ENCODE measurements at places on chromosomes 2 and 18. TPM values are rescaled to one million over a fixed set of nuclear protein-coding genes. Genes with fewer than 3 reads are reported as not detected.
A peak's percentile ranks its signal among the peaks of the same experiment; 100 is the strongest.

- H3K36me3 ChIP-seq, result no peaks in the 10 kb centered on the region
- no peaks in the 10 kb centered on the region for H3K27me3 ChIP-seq
- H3K4me1 ChIP-seq, result no peaks in the 10 kb centered on the region
Measured at GRCh38 chr2:50714089-50714488, 317.8 kb downstream of the NRXN1 start.

Gene GPN1
- total RNA-seq, result 50.9 TPM

DNA sequence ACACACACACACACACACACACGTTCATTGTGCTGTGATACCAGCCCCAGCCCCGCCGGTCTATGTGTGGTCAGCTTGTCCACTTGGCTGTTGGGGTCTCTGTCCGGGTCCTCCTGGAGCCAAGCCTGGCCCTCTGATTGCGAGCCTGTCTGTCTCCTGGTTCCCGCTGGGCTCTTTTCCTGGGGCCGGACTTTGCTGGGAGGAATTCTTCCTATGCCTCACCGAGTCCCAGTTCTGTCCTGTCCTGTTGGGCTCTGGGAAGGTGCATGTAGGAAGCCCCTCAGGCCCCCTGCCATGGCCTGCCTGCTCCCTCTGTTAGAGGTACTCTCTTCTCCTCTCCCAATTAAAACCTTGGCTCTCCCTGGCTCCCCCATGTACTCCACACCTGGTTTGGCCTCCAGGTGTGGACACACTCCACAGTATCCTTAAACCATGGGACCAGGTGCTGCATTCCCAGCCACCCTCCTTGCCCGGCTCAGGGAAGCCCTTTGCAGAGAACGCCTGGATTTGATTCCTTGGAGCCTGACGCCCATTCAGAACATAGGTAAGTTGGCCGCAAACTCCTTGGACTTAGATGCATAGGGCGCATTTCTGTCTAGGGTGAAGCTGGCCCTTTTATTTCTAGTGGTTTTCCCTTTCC lies 42.3 kb downstream of the CABLES1 start:
- H3K27me3 ChIP-seq, result peaks cover 15% of the 10 kb centered on the region
- DNase-seq, result no peak
- peaks cover 7% of the 10 kb centered on the region for H3K4me1 ChIP-seq
- no peaks in the 10 kb centered on the region for H3K36me3 ChIP-seq

Gene CD8B2
- 7.0 TPM for total RNA-seq

Gene ABCG8
- not detected for total RNA-seq

Gene NT5DC4
- total RNA-seq, result not detected

DNA sequence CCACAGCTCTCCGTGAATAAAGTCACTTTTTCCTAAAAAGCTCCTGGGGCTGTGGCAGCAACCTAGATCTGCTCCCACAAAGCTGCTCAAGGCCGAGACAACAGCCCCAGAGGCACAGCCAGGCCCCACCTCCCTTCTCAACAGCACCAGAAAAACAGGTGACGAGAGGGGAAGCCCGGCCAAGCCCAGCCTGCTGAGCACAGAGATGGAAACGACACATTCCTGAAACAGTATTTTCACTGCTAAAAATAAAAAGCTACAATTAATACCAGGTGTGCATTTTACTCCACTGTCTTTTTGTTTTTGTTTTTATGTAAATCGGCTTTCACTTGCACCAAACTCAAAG lies 199.3 kb downstream of the HDAC4 start:
- DNase-seq, result no peak
- peaks cover 10% of the 10 kb centered on the region for H3K4me1 ChIP-seq
- no peak overlapping the region for H3K4me3 ChIP-seq

Gene GBX2
- total RNA-seq, result not detected

- peaks cover 27% of the 10 kb centered on the region for H3K27me3 ChIP-seq
- H3K4me1 ChIP-seq, result peaks cover 26% of the 10 kb centered on the region
- H3K4me3 ChIP-seq, result peak overlapping the region; percentile 88
- no peaks in the 10 kb centered on the region for H3K36me3 ChIP-seq
- DNase-seq, result no peak
- peak overlapping the region; percentile 70 for H3K27ac ChIP-seq
Measured at GRCh38 chr2:55420439-55420725, 726 bp upstream of the CCDC88A start.

DNA sequence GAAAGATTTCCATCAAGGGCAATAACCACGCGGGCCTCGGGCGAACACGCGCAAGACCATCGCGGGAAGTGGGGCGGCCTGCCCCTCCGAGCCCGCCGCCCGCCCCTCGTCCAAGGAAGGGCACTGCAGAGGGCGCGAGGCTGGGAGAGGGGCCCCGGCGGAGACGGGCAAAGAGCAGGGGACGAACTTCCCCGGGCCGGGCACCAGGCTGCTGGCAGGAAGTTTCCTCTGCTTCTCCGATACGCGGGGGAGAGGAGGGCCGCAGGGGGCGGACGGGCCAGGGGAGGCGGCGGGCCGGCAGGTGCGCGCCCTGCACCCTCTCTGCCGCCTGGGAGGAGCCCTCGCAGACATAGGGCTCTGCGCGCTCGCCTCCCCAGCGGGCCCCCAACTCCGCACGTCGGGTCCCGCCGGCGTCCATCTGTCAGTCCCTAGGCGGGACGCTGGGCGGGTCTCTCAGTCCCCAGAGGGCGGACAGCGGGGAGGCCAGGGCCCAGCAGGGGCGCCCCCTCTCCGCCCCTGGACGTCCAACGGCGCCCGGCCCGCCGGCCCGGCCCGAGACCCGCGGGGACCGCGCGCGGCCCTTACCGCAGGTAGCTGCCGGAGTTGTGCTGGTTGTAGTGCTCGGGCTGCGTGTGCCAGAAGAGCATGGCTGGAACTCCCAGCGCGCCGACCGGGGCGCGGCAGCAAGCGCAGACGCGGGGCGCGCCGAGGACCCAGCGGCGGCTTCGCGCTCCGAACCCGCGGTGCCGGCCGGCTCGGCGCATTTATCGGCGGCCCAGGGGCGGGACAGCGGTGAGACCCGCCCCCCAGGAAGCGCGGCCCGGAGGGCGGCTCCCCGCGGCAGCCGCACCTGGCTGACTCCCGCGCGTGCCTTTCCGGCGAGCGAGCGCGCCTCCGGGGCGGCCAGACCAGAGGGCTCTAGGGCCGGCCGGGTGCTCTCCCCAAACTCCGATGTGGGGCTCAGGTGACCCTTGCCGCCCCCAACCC lies at the start of gene TFCP2L1:
TFCP2L1 (minus strand) TSS at position 740 of the 987 bp plus-strand sequence; CDS start at position 647, 93 bp downstream.
- H3K4me3 ChIP-seq, result peak within 1 kb of the TSS; percentile 36
- peaks cover 37% of the 10 kb centered on the region for H3K27me3 ChIP-seq
- no peaks in the 10 kb centered on the region for H3K36me3 ChIP-seq

Gene TUBB8B
- not detected for total RNA-seq

Gene PNO1
- total RNA-seq, result 15.1 TPM

DNA sequence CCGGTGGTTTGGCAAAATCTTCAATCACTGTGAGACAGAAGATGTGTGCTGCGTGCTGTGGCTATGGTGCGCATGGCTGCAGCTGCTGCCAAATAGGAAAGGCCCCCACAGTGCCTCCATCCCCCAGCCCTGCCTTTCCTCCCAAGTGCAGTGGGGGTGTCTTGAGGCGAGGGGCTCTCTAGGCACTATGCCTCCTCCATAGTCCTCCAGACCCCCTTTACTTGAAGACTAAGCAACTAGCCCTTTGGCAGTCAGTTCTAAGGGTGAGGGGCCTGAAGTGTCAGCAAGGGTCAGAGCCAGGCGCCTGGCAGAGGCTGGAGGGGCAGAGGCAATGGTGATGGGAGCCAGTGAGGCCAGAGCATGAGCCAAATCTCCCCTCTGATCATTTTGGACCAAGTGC lies 13.6 kb upstream of the TMEM185B start:
- H3K36me3 ChIP-seq, result peaks cover 3% of the 10 kb centered on the region
- no peaks in the 10 kb centered on the region for H3K27me3 ChIP-seq
- no peak overlapping the region for H3K27ac ChIP-seq

DNA sequence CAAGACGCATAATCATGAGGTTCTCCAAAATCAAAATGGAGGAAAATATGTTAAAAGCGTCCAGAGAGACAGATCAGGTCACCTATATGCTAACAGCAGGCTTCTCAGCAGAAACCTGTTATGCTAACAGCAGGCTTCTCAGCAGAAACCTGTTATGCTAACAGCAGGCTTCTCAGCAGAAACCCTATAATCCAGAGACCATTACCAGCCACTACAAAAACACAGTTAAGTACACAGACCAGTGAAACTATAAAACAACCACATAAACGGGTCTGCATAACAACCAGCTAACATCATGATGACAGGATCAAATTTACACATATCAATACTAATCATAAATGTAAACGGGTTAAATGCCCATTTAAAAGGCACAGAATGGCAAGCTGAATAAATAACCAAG lies 1548.4 kb upstream of the TMEFF2 start:
- no peak overlapping the region for H3K27ac ChIP-seq
- no peak overlapping the region for H3K4me3 ChIP-seq
- no peaks in the 10 kb centered on the region for H3K4me1 ChIP-seq
- H3K27me3 ChIP-seq, result no peaks in the 10 kb centered on the region

- no peak overlapping the region for H3K27ac ChIP-seq
Measured at GRCh38 chr2:50766058-50766457, 265.9 kb downstream of the NRXN1 start.

- no peak for DNase-seq
- H3K4me1 ChIP-seq, result no peaks in the 10 kb centered on the region
- H3K4me3 ChIP-seq, result no peak overlapping the region
- H3K36me3 ChIP-seq, result no peaks in the 10 kb centered on the region
- no peaks in the 10 kb centered on the region for H3K27me3 ChIP-seq
Measured at GRCh38 chr2:107790837-107791236, 35.9 kb upstream of the RGPD4 start.

GRCh38 chr2:65350651-65351056 lies 81.7 kb downstream of the SPRED2 start:
- H3K4me3 ChIP-seq, result no peak overlapping the region
- H3K27me3 ChIP-seq, result peaks cover 20% of the 10 kb centered on the region
- H3K27ac ChIP-seq, result no peak overlapping the region
- H3K36me3 ChIP-seq, result no peaks in the 10 kb centered on the region
- H3K4me1 ChIP-seq, result peaks cover 10% of the 10 kb centered on the region

DNA sequence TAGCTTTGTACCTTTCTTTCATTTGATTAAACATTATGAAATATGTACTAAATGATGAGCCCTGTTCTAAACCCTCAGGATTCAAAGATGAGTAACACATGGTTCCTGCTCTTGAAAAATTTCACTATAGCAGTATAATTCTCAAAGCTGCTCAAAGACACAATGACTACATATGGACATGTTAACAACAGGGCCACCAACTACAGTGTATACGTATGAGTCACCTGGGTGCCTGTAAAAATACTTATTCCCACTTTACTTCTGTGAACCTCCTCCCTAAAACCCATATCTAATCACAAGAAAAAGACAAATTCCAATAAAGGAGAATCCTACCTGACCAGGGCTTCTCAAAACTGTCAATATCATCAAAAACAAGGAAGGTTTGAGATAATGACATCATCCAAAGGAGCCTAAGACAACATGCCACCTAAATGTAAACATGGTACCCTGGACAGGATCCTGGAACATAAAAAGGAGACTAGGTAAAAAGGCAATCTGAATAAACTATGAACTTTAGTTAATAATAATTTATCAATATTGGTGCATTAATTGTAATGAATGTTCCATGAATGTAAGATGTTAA lies 84.7 kb downstream of the FAM161A start:
- peaks cover 6% of the 10 kb centered on the region for H3K4me1 ChIP-seq
- no peak for DNase-seq
- no peak overlapping the region for H3K27ac ChIP-seq

Gene RUFY4
- total RNA-seq, result 5.1 TPM

Gene PLEKHH2
- 0.67 TPM for total RNA-seq

GRCh38 chr18:50662177-50662576 lies 102.3 kb downstream of the MAPK4 start:
- H3K27me3 ChIP-seq, result no peaks in the 10 kb centered on the region
- H3K36me3 ChIP-seq, result no peaks in the 10 kb centered on the region
- H3K4me3 ChIP-seq, result no peak overlapping the region
- H3K27ac ChIP-seq, result no peak overlapping the region

DNA sequence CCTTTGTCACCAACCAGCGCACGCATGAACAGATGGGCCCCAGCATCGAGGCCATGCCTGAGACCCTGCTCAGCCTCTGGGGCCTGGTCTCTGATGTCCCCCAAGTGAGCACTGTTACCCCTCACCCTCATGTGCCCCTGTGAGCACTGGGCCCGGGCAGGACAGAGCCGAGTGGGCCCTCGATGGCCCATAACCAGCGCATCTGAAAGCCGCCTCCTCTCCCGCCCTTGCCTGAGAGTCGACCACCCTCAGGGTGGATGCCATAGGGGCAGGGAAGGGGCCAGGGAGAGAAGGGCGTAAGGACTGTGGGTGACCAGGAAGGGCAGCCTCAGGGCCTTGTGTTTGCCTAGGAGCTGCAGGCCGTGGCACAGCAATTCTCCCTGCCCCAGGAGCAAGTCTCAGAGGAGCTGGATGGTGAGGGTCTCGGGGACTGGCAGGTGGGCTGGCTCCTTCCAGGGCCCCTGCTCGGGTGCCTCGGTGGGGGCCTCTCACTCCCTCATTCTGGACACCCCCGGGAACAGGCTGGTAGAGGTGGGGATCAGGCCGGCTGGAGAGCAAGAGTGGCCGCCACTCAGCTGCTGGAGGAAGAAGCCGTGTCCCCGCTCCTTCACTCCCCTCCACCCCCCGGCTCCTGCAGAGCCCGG lies 2.1 kb downstream of the PROM2 start:
- H3K27ac ChIP-seq, result no peak overlapping the region
- no peak overlapping the region for H3K4me3 ChIP-seq
- H3K36me3 ChIP-seq, result no peaks in the 10 kb centered on the region

Gene CXXC1
- total RNA-seq, result 128 TPM

Gene CHRNG
- total RNA-seq, result not detected

GRCh38 chr18:54973046-54973445 lies 13.8 kb upstream of the CCDC68 start:
- DNase-seq, result no peak
- no peaks in the 10 kb centered on the region for H3K36me3 ChIP-seq
- peaks cover 5% of the 10 kb centered on the region for H3K27me3 ChIP-seq
- H3K4me3 ChIP-seq, result no peak overlapping the region
- no peaks in the 10 kb centered on the region for H3K4me1 ChIP-seq
- no peak overlapping the region for H3K27ac ChIP-seq

GRCh38 chr2:19845323-19845920 lies 56.4 kb downstream of the TTC32 start:
- peaks cover 12% of the 10 kb centered on the region for H3K27me3 ChIP-seq
- H3K27ac ChIP-seq, result no peak overlapping the region
- H3K36me3 ChIP-seq, result no peaks in the 10 kb centered on the region
- H3K4me1 ChIP-seq, result no peaks in the 10 kb centered on the region
- no peak overlapping the region for H3K4me3 ChIP-seq

DNA sequence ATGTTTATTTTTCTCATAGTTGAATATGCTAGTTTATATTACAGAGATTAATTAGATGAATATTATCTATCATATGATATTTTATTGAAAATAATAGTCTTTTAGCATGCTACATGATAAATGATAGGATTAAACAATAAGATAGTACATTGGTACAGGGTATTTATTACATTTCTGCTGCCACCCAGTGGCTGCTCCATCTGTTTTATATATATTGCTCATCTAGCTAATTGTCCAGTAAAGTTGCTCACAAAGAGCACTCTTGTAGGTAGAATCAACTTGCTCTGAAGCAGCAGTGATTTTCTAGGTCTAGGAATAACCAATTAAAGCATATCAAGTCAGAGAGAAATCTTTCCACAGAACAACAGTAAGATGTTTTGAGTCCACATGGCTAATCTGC lies 183.3 kb downstream of the ASXL3 start:
- no peak for DNase-seq
- H3K27ac ChIP-seq, result no peak overlapping the region
- H3K36me3 ChIP-seq, result no peaks in the 10 kb centered on the region

- no peaks in the 10 kb centered on the region for H3K4me1 ChIP-seq
- no peak overlapping the region for H3K27ac ChIP-seq
- peaks cover 36% of the 10 kb centered on the region for H3K27me3 ChIP-seq
- H3K4me3 ChIP-seq, result no peak overlapping the region
- no peak for DNase-seq
Measured at GRCh38 chr18:48072428-48073204, 142.2 kb upstream of the SMAD2 start.

- H3K4me1 ChIP-seq, result peaks cover 9% of the 10 kb centered on the region
- H3K4me3 ChIP-seq, result no peak overlapping the region
- DNase-seq, result no peak
- no peaks in the 10 kb centered on the region for H3K36me3 ChIP-seq
Measured at GRCh38 chr2:109472974-109473373, 140.8 kb downstream of the SEPTIN10 start.

Measured in activated CD8-positive, alpha-beta memory T cell treated with anti-CD3 and anti-CD28 coated beads, Interleukin-2, amount 10 ng/mL, durations not matched to agents 7 days and 5 days (primary cell).